ENCODE measurements at places on chromosomes 11 and 22. TPM values are rescaled to one million over a fixed set of nuclear protein-coding genes. Genes with fewer than 3 reads are reported as not detected.

Gene GLYATL1B
- polyA plus RNA-seq = not detected

DNA sequence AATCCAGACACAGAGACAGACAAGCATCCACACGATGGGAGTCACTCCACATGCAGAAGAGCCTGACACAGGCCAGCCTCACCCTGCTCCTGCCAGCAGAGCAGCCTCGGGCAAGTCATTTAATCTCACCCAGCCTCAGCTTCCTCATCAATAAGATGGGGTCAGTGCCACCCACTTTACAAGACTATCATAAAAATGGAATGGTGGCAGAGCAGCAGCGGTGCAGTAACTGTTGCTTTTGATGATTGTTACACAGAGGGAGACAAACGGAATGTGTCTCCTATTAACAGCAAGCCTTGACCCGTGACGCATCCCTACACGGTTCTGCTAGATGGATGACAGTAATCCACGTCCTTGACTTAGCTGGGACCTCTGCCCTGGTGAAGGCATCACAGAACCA, 26.0 kb upstream of the ARFGAP3 start:
- no peaks in the 10 kb centered on the region for H3K4me1 ChIP-seq
- H3K4me3 ChIP-seq = no peak overlapping the region
- no peak overlapping the region for H3K27ac ChIP-seq
- H3K36me3 ChIP-seq = peaks cover 98% of the 10 kb centered on the region

DNA sequence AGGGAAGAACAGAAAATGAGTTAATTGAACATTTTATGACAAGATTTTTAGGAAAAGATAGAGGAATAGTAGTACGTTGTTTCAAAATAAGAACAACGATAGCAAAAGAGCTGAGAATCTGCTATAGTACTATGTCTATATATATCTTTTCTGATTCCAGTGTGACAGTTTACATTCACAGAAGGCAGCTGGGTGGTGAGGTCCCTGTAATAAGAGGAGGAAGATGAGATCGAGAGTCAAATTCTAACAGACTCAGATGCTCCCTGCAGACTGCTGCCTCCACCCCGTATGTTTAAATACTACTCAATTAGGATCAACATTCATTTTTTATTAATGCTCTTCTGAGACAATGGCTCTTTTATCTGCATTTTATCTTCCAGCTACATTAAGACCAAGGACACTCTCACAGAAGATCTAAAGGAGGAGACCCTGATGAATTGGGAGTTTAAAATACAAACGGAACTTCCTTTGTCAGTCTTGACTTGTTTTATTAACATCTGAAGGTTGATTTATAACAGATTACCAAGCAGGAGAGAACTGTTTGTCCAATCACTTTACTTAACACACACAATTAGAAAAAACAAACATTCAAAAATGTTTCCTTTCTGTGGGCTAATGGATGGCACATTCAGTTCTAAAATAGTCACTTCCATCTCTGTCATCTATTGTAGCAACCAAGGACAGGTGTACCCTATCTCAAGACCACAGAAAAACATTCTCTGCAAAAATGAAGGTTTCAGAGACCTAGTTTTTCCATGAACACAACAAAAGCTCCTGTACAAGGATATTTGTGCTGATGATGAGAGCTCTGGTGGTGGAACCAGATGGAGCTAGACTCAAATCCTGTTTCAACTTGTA, 240.2 kb downstream of the CADM1 start:
- no peaks in the 10 kb centered on the region for H3K27me3 ChIP-seq
- H3K4me1 ChIP-seq = no peaks in the 10 kb centered on the region
- no peak overlapping the region for H3K27ac ChIP-seq
- H3K4me3 ChIP-seq = no peak overlapping the region
- no peak for DNase-seq
- H3K36me3 ChIP-seq = no peaks in the 10 kb centered on the region

DNA sequence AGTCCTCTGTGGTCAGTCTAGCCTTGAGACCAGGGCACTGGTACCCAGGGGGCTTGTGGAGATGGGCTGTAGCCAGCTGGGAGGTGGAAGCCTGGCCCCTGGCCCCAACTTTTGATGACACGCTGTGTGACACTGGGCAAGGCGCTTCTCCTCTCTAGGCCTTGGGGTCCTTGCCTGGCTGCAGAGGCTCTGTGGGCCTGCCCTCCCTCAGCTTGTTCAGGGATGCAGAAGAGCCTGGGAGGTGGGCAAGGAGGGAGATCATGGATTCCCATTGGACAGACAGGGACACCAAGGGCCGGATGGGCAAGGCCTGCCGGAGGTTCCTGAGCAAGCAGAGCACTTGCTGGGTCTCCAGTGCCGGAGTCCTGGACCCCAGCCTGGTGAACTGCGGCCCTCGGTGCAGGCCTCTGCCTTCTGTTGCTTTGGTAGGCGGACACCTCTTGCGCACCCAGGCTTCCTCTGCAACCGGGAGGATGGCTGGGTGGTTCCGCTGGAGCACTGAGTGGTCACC, 1.3 kb upstream of the PPP2R5B start:
- no peaks in the 10 kb centered on the region for H3K27me3 ChIP-seq
- H3K4me3 ChIP-seq = no peak overlapping the region
- no peak overlapping the region for H3K27ac ChIP-seq
- H3K36me3 ChIP-seq = peaks cover 12% of the 10 kb centered on the region

DNA sequence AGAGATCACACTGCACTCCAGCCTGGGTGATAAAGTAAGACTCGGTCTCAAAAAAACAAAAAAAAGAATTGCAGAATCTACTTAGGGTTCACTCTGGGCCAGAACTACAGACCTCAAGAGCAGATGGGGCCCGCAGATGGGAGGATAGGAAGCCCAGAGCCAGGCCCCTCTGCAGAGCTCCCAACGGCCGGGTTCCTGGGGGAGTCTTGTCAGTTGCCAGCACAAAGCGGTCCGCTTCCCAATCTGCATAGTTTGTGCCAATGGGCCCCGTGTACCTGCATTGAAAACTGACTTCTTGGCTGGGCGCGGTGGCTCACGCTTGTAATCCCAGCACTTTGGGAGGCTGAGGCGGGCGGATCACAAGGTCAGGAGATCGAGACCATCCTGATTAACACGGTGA, 1.7 kb upstream of the CHID1 start:
- no peak for DNase-seq
- peaks cover 2% of the 10 kb centered on the region for H3K4me1 ChIP-seq
- no peaks in the 10 kb centered on the region for H3K27me3 ChIP-seq
- no peak overlapping the region for H3K4me3 ChIP-seq
- H3K27ac ChIP-seq = no peak overlapping the region
